Cerebellar nuclear complex (tissue), 1 donor: ENCODE measurements at places on chromosomes 2 and 18.

- no peak for DNase-seq
These were observed 459 bp upstream of the ATP6V1C2 start for GRCh38 chr2:10720947-10721395.

DNA sequence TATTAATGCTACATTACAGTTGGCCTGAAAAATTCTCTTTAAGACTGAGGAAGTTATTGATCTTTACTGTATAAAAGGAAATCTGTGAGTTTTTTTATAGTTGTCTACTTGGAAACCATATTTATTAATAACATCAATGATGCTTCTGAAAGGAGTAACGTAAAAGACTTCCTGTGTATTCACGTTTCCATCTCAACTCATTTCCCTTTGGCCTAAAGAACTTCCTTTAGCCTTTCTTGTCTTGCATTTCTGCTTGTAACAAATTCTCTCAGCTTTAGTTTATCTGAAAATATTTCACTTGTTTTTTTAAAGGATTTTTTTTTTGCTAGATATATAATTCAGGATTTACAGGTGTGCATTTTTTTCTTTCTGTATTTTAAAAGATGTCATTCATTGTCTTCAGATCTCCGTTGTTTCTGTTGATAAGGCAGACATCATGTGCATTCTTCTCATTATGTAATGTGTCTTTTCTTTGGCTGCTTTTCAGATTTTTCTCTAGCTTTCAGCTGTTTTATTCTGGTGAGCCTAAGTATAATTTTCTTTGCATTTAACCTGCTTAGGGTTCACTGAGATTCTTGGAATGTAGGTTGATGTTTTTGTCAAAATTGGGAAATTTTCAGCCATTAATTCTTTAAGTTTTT lies 159.0 kb upstream of the DAPL1 start:
- DNase-seq, result no peak

- DNase-seq, result no peak
These were observed 161.3 kb upstream of the HNRNPA3 start for GRCh38 chr2:177051278-177051677.

DNA sequence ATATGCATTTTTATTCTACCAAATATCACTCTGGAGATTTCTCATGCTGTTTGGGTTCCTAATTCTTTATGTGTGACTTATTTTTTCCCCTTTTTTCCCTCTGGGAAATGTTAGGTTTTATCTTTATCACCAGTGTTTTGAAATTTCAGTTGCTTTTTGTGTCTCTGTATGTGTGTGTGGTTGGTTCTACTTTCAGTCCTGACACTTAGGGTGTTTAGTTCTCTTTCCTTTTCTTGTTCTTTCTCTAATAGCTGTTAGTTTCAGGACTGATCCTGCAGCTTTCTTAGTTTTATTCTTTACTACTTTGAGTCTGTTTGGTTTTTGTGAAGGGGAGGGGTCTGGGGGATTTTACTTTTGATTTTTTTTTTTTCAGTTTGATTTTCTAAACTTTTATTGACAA lies 23.1 kb downstream of the PPM1B start:
- DNase-seq, result no peak

- DNase-seq, result no peak
These were observed 28.2 kb upstream of the GBX2 start for GRCh38 chr2:236196366-236196765.
